ENCODE measurements at places on chromosomes 13 and 19.

GRCh38 chr19:58395220-58395978 lies at the start of gene RNF225:
Gene RNF225 (plus strand): TSS chr19:58395656. CDS start chr19:58396090, 434 bp downstream.
- no peak for DNase-seq

GRCh38 chr19:39544226-39544903 lies 4.4 kb upstream of the EID2 start:
- DNase-seq = no peak

- no peak for DNase-seq
Measured at GRCh38 chr19:30762651-30763050, 390.5 kb downstream of the ZNF536 start.

- no peak for DNase-seq
Measured at GRCh38 chr13:97372936-97373335, 61.0 kb upstream of the RAP2A start.

All from NCI-H1105 (cell line).